Psoas muscle (tissue), 8 donors: ENCODE measurements at places on chromosomes 7 and 10. TPM values are rescaled to one million over a fixed set of nuclear protein-coding genes. Genes with fewer than 3 reads are reported as not detected.

NUDCD3 gene
- 97.7 TPM for total RNA-seq

GRCh38 chr7:31007634-31008033 is 43.9 kb downstream of the GHRHR start:
- no peaks in the 10 kb centered on the region for H3K4me1 ChIP-seq
- H3K36me3 ChIP-seq = no peaks in the 10 kb centered on the region
- H3K27ac ChIP-seq = no peak overlapping the region
- H3K4me3 ChIP-seq = no peak overlapping the region
- no peak for DNase-seq

DNA sequence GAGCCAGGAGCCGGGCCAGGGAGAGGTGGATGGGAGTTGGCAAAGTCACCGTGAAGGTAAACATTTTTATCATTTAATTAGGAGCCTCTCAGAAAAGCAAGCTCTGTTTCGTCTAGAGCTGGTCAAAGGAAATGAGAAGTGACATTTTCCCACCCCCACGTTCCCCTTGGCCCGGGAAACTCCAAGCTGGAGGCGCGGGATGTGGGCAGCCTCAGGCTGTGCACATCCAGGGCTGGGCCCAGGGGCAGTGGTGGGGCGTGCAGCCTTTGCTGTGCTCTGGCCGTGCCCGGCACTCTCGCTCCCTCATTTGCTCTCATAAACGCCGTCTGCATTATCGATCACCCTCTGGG is 135.6 kb upstream of the RET start:
- no peaks in the 10 kb centered on the region for H3K36me3 ChIP-seq
- no peak overlapping the region for H3K27ac ChIP-seq
- no peak for DNase-seq

ANK3 gene
- total RNA-seq = 94.2 TPM

DNA sequence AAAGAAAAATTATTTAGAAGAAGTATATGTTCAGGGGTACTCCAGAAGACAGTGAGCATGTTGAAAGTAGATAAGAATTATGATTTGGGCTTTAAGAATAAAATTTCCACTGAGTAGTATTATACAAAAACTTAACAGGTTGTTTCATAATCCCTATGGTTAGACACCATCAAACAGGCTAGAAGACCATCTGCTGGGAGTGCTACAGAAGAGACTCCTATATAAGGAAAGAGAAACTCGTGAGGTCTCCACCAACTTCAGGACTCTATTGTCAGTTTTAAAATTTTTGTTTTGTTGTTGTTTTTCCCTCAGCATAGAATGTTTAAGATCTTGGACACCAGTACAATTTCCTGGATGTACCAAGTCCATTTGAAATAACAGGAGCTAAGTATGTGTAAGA is 13.1 kb downstream of the DNAJC1 start:
- H3K4me1 ChIP-seq = peaks cover 4% of the 10 kb centered on the region
- H3K27me3 ChIP-seq = no peaks in the 10 kb centered on the region
- H3K36me3 ChIP-seq = no peaks in the 10 kb centered on the region
- no peak overlapping the region for H3K4me3 ChIP-seq

TMEM60 gene
- total RNA-seq = 11.8 TPM

DNA sequence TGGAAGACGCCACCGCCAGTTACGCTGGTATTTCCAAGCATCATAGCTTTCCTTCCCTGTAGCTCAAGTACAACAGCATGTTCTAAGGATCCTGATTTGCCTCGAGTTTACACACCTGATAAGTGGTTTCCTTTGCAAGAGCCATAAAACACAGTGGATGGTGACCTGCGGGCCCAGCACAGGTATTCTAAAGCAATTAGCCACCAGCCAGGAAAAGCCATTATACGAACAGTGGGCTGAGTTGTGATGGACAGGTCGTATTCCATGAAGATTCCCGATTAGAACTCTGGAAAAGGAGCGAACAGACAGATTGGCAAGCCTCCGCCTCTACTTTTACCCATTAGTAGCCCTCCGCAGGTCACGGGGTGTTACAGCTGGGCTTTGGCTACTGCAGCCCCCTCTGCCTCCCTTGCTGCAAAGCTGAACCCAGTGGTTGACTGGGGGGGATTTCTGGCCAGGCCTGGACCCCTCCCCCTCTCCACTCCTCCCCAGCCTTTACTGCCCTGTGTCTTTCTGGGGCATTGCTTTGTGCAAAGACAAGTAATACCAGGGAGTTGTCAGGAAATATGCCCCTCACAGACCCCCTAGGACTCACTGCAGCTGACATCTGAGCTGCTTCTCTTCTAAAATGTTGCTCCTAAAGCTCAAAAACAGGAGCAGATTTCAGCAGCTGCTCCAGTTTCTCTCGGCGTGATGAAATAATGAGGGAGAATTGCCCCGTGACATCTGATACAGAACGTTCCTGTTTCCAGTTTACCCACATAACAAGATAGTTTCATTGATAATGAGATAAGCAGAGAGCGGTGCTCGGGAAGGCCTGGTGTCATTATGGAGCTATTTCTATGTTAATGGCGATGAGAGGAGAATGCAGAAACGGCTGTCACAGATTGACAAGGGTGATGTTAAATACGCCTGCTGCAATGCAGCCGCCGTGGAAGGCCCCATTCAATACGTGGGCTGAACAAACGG is 214.4 kb downstream of the CCSER2 start:
- peaks cover 4% of the 10 kb centered on the region for H3K4me1 ChIP-seq
- H3K27me3 ChIP-seq = no peaks in the 10 kb centered on the region
- H3K4me3 ChIP-seq = no peak overlapping the region
- DNase-seq = no peak
